ENCODE measurements at places on chromosomes 3 and 15.

- DNase-seq, result no peak
Observed at GRCh38 chr3:99108508-99108907, 207.0 kb upstream of the DCBLD2 start.

DNA sequence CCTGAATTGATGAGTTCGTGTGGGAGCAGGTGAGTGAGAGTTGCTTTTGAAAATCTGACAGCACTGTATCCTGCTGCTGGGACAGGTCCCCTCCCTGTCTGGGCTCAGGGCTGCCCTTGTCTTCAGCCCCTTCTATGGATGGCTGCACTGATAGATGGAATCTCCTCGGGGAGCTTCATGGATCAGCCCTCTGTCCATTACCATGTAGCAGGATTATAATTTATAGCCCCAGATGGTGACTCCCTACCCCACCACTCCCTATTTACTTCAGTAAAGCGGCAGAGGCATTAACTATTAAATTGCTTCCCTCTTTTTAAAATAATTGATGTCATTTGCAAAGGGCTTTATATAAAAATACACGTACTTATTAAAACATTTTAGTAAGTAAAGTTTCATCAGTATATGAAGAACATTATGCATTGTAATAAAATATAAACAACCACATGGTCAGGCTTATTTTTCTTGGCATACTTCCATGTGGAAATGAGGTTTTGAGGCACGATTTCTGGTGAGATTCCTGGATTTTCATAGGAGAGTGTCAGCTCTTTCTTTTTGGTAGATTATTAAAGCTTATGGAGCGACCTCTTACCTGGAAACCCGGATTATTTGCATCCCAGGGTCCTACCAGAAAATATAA, 38.5 kb downstream of the MAP3K13 start:
- no peak for DNase-seq

DNA sequence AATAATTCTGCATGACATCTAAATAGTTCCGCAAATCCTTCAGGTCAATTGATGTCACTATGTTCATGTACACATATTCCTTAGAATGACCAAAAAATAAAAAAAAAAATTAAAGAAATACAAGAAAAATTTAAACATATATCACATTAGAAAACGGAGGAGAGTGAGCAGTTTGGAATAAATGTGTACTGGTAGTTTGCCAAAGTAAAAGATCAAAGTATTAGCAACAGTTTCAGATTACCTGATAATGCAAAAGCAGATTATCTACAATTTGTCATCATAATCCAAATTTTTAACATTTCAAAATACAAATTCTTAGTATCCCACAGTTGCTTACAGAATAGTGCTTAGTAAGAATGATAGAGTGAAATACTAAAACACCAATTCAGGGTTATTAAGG, 1.9 kb downstream of the DLG1 start:
- no peak for DNase-seq

- DNase-seq, result no peak
Observed at GRCh38 chr3:149449182-149449581, 25.3 kb upstream of the TM4SF4 start.

GRCh38 chr3:179482857-179483256, 31.6 kb upstream of the GNB4 start:
- DNase-seq, result no peak

GRCh38 chr3:190130696-190131095, 10.0 kb upstream of the P3H2 start:
- DNase-seq, result no peak

- no peak for DNase-seq
Observed at GRCh38 chr3:38782148-38782547, 33.9 kb downstream of the SCN10A start.

- DNase-seq, result no peak
Observed at GRCh38 chr15:35181538-35181937, 96.4 kb upstream of the NANOGP8 start.

GRCh38 chr3:37544869-37545352, 316.8 kb upstream of the CTDSPL start:
- DNase-seq, result no peak

GRCh38 chr3:45894015-45894414, 7.7 kb downstream of the CCR9 start:
- no peak for DNase-seq

DNA sequence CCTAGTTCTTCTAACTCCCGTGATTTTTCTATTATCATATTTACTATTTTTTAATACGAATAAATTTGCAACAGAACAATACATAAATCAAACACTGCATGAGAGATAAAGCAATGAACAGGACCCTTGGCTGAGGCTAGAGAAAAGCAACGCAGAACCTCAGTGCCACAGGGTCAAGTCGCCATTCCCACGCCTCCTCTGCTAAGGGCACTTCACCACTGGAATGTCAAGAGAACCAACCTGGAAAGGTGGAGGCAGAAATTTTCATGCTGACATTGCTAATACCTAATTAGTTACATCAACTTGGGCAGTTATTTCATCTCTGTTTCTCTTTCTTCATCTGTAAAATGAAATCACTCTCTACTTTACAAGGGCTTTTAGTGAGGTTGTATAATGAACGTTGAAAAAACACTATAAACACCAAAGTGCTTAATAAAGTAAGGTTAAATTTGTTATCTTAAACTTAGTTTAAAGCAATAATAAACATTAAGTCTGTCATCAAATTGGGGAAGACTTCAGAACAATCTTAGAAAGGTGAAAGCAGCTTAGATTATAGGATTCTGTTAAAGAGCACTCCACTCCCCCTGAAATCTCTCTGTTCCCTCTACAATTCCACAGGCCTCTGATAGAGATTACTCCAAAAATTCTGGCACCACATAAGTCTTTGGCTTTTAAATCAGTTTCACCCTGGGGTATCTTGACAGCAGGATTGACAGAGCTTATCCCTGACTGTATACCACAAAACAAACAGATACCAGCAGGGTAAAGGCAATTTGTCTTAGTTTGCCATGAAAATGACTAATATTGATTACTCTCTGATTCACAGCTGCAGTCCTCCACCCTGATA, 41.9 kb downstream of the PLCH1 start:
- no peak for DNase-seq

DNA sequence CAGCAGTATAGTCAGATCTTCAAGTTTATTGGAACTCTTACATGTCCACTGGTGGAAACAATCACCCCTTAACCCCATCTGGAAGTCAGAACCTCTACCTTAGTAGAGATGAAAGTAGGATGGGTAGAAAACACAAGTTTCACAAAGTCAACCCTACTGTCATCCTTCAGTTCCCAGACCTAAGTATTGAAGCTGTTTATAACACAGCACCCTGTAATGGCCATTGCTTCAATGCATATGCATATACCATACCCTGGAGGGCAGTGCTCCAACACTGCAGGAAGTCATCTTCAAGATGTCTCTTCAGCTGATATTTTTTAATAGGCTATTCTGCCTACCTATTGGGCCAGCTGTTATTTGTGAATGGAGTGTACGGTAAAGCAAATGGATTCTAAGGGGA, 241.3 kb downstream of the UBE2E2 start:
- no peak for DNase-seq

- no peak for DNase-seq
Observed at GRCh38 chr3:181134873-181135272, 145.3 kb upstream of the DNAJC19 start.

DNA sequence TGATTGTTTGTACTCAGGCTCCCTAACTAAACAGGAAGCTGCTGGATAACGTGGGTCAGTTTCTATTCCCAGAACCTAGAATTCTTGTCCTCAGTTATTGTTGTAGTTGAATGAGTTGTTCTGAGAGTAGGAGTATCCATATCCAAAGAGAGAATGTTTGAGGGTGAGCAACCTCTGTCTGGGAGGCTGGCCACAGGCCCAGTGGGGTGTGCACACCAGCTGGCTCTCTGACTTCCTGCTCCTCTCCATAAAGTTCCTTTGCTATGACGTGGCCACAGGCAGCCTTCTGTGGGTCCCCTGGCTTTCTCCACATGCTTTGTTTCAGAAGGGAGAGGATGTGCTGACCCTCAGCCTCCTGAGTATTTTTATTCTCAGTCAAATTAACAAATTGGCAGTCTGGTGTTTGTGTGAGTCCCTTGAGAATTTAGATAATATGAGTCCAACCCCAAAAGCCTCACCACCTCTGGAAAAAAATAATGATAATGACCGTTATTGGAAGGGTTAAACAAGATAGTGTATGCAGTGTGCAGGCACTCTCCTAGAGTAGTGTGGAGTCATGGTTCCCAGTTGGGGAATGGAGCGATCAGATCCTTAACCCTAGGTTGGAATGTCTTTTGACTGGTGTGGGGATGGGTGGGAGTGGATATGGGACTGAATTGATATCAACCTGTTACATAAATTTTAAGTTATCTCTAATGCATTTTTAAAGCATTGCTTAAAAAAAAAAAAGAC, 47.6 kb upstream of the MED12L start:
- peak; percentile 9 for DNase-seq

DNA sequence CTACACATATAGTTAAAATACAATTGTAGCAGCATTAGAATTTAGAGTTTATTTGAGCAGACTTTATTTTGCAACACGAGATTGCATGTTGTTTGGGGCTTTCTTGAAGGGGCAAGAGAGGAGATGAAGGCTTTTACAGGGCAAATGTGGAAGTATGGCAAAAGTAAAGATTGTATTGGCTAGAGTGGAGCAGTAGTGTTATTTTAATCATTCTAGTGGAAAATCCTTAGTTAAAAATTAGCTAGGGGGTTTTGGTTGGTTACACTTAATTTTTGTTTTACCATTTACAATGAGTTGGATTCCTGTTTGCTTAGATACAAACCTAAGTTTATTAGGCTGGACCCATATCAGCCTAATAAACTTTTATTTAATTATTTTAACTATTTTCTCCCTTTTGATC, 4.6 kb downstream of the OR5H15 start:
- no peak for DNase-seq

GRCh38 chr3:46491089-46492070, 6.4 kb upstream of the RTP3 start:
- DNase-seq, result no peak

DNA sequence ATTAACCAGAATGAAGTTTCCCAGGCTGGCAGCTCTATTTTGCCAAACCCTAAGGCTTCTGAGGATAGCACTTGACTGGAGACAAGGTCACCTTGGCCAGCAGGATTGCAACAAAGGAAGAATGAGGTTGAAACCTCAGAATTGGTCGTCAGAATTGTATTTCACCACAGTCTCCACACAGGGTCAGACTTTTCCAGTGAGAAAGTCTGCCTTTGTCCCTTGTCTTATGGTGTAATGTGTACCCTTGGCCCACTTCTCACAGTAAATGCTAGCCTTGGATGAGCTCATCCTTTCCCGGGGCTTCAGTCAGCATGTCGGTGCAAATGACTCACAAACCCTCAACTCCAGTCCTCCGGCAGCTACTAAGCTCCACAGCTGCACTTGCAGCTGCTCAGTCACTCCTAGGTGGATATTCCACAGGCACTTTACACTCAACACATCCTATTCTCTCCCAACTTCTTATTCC, 19.7 kb downstream of the SSR3 start:
- peak; percentile 51 for DNase-seq

DNA sequence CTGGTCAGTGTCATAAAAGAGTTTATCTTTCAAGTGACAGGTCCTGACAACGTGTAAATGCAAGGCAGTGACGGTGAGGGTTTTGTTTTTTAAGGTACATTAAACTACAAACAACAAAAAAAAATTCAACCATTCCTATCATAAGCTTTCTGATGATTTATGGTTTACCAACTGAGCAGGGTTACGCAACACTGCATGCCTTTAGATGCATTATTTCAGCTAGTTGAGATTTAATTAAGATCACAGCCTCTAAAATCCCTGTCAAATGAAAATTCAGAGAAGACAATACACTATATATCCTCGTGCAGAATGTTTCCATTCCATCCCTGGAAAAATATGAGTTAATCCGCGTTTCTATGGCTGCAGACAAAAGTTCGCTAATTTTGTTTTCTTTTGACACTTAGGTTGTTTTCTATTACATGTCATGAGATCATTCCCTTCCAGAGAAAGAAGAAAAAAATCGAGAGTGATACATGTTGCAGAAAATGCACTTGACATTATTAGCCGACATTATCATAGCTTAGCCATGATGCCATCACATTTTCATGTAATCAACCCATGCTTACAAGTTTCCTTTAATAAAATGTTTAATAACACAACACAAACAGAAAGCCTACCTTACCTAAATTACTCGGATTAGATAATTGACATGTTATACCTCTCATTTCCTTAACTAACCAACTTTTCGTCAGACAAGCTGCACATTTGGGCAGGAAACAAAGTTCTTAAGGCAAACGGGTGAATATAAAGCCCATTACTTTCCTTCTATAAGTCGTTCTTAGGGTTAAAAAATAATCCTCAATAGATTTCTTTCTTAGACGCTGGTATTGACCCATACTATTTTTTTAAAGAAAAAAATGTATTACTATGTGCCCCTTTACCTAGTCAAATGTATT, 521.2 kb downstream of the FOXP1 start:
- no peak for DNase-seq

DNA sequence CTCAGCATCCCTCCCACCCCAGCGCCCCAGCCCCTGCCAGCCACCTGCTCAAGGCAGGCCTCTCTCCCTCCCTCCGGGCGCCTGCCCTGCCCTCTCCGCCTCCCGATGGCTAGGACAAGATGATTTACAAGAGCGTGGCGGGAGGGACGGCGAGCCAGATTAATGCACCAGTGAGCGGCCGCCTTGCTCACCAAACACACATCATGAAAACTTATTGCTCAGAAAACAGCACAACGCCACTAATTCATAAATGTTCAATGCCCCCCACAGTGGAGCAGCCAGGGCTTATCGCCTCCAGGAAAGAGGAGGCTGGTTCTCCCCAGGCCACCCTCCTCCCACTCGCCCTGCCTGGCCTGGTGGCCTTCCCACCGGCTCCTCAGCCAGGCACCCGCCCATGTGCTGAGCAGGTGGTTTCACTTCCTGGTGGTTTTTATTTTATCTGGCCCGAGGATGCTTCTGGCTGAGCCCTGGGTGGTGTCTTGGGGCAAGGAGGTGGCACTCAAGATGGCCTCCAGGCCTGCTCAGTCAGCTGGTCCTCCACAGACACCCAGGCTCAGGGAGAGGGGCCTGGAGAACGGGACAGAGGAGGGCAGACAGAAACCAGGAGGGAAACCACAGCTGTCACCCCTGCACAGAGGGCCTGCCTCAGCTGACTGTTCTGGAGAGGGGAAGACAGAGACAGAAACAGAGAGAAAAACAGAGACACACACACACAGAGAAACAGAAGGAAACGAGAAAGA, 284.9 kb downstream of the UACA start:
- DNase-seq, result peak; percentile 56

DNA sequence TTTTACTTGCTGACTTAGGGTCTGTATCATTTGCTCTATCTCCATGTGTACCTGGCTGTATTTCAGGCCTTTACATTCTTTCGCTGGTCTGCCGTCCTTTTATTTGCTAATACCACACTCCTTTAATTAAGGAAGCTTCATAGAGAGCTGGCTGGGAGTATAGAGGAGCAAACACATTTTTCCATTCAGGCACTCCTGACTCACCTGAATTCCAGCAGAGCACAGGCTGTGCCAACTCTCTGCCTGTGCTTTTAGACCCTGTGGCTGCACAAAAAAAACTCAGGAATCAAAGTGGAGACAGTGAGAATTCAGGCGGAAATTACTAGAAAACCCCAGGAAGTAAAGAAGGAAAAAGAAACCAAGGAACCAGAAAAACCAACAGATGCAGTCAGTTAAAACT, 29.0 kb upstream of the ATP10A start:
- DNase-seq, result no peak

GRCh38 chr3:32837789-32838188, 20.0 kb downstream of the TRIM71 start:
- DNase-seq, result no peak
